ENCODE measurements at places on chromosomes 11 and 22.

GRCh38 chr11:47105974-47106373 lies 70.7 kb downstream of the ARFGAP2 start:
- no peak for DNase-seq

GRCh38 chr11:102177974-102178631 lies 67.9 kb downstream of the YAP1 start:
- DNase-seq, result no peak

DNA sequence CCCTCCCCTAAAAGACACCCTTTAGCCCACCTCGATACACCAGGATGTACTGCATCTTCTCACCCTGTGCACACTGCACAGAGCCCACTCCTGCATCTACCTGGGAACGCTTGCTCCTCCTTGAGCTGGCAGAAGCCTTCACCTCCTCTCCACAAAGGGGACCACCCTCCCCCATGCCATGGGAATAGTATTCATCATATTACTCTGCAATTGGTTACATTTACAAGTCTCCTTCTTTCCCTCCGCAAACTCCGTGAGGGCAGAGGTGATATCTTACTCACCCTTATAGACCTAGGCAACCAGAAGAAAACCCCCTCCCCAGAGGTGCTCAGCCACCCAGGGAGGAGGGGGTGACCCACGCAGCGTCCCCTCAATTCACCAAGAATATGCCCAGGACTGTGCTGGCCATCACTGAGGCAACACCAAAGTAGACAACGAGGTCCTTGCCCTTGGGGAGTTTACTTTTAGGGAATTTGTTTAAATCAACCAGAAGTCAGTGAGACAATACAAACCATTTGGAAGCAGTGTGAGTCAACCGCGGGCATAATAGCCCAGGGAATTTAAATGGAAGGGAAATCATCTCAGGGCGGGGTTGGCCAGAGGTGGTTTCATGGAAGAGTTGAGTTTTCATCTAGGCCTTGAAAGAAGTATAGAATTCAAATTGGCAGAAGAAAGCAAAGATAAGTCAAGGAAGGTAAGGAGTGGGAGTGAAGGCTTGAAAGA lies 214.5 kb downstream of the BARX2 start:
- no peak for DNase-seq

DNA sequence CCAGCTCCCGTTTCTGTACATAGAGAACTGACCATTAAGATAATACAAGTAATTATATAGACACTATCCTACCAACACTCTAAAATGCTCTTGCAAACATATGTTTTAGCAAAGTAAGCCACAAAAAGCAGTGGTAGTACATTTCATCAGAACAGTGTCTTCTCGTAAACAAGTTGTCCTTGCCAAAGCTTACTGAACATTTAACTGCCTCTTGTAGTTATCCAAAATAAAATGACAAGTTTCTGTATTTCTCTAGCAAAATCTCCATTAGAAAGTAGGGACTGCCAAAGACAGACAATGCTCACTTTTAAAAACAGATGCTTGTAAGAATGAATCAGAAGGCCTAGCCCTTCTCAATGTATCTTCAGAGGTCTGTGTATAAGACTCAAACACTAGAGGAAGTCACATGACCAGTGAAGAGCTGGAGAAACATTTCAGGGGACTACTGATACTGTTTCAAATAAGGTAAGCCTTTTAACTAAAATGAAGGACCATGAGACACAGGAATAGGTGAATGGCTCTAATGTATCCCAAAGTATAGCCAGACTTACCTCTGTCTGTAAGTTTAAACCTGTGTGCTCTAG lies 7.8 kb upstream of the ZC3H12C start:
- DNase-seq, result no peak

DNA sequence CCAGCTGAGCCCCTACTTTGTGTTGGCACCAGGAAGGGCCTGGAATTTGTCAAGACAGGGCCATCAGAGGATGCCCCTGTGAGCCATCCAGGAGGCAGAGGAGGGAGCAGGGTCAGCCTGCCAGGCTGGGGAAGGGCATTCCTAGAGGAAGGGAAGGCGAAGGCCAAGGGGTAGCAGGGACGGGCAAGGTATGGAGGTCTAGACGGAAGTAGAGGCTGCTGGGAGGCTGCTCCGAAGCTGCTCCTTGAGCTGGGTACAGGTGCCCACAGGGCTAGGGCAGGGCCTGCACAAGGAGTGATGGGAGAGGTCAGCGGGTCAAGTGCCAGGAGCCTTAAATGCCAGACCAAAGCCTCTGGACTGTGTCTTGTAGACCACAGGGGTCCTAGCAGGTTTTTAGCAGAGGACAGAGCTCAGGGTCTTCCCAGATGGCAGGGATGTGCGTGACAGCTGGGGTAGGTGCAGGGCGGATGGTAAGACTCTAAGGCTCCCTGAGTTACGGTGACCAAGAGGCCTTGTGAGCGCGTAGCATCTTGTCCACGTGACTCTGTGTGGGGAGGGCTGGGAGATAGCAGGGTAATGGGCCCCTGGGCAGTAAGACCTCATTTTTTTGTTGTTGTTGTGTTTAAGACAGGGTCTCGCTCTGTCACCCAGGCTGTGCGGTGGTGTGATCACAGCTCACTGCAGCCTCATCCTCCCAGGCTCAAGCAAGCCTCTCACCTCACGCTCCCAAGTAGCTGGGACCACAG lies 31.7 kb upstream of the CSNK1E start:
- DNase-seq, result no peak

- DNase-seq, result no peak
Measured at GRCh38 chr11:65861533-65862183, 1.4 kb downstream of the MUS81 start.

DNA sequence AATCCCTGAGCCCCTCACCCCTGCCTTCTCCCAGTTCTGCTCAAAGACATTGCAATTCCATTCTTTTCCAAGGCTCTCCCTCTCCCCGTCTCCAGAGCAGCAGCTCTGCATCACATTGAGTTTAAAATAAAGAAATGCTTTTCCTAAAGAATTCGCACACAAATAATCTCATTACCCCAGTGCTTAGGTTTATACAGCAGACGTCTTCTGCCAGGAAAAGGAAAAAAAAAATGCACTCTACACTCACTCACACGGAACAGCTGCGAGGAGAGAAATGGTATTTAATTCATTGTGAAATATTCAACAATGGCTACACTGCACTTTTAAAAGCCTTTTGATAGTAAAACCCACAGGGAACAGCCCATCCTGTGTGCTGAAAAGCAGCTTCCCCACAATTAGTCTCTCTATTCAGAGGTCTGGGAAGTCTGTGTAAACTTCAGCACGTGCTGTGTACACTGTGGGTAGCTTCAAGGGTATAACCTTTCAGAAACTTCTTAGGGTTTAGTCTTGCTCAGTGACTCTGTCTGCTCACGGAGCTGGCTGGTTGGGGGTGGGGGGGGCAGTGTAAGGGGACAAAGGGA lies 42.8 kb downstream of the ETS1 start:
- DNase-seq, result no peak
